ENCODE measurements at places on chromosomes 2 and 18.

GRCh38 chr18:5937795-5938194 is 42.5 kb upstream of the TMEM200C start:
- DNase-seq = no peak

- DNase-seq = no peak
These were observed 8.5 kb downstream of the PRELID3A start for GRCh38 chr18:12416098-12416729.

DNA sequence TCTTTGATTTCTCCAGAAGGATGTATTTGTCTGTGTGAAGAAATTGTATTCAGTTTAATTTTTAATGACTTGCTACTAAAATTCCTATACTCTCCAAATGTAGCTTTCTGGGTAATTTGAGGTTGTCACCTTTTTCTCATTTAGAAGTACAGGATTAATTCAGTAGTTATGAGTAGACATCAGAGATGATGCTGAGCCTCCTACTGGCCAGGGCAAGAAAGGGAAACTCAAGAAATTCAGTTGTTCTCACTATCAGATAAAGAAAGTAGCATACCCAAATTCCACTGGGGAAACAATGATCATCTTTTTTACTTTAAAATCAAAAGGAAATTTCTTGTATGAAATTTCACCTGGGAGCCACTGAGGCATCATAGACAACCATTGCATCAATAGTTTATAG is 199.4 kb downstream of the SATB2 start:
- DNase-seq = no peak

- no peak for DNase-seq
These were observed 71.8 kb downstream of the CMPK2 start for GRCh38 chr2:6793913-6794312.

DNA sequence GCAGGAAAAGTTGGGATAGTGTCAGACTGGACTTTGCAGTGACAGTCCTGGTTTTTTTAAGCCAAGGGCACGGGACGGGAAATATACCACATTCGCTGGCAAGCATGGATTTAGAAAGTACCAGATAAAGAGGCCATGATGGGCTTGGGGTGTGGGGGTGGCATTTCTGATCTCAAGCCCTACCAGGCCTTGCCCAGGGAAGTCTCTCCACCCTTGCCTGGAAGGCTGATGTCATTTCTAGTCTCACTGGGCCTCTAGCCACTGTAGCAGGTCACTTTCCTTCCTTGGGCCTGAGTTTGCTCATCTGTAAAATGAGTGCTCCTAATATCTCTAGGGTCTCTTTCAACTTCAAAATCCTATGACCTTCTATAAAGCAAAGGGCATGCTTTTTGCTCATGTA is 1.8 kb downstream of the ZBTB7C start:
- no peak for DNase-seq

DNA sequence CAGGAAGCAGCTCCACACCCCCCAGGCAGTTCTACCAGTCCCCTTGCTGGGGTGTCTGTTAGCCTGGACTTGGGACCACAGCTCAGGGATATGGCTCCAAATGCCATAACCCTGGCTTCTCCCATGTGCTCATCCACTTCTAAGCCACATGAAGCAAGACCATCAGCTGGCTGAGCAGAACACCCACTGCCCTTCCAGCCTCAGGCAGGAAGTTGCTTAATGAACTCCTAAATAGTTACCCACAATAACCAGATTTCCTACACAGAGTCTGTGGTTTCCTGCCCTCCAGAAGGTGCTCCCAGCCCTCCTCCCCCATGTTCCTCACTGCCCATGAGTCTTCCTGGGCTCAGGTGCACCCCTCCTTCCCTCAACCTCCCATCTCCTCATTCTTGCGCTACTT is 98.3 kb upstream of the EPC2 start:
- DNase-seq = no peak

DNA sequence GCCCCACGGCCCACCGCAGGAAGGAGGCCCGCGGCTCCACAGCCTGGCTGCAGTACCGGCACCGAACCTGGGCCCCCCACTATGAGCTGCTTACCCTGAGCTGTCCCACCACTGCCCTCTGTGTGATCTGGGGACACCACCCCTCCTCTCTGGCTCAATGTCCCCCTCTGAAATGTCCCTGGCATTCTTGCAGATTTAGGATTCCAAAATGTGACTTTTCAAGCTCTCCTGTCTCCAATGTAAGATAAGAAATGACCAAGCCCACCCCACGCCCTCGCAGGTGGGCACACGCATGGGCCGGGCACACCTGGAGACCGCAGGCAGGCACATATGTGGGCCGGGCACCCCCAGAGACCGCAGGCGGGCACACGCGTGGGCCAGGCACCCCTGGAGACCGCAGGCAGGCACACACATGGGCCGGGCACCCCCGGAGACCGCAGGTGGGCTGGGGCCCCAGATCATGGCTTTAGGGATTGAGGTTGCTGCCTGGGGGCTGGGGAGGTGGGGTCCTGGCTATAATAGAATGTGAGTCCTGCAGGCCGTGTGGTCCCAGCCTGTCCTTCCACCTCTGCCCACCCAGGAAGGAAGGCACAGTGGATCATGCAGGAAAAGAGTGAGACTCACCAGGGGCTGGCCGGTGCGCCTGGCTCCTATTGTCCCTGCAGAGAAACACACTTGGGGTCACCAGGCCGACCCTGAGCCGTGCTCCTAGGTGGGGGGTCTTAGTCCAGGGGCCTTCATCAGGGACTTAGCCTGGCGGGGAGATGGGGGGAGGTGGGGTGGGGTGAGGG is 7.2 kb downstream of the PDCD1 start:
- DNase-seq = no peak

DNA sequence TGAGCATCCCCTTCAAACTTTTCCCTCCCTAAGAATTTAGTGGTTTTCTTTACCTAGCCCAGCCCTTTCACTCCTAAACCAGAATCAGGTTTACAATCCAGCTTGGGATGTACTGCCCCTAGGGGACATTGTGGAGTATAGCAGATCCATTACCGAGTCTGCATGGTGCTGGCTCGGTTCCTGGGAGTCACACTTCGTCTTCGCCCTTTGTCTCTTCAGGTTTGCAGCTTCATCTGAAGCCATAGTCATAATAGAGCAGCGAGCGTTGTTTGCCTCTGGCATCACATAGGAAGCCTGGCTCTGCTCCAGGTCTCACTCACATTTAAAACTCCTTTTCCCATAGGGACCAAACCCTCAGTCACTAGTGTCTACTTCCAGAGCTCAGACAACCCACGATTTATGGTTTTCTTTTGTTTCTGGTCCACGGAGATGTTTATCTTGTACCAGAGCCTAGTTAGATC is 16.8 kb upstream of the LYPD6 start:
- DNase-seq = peak; percentile 40

- DNase-seq = no peak
These were observed 76.4 kb downstream of the METTL4 start for GRCh38 chr18:2494921-2495320.

DNA sequence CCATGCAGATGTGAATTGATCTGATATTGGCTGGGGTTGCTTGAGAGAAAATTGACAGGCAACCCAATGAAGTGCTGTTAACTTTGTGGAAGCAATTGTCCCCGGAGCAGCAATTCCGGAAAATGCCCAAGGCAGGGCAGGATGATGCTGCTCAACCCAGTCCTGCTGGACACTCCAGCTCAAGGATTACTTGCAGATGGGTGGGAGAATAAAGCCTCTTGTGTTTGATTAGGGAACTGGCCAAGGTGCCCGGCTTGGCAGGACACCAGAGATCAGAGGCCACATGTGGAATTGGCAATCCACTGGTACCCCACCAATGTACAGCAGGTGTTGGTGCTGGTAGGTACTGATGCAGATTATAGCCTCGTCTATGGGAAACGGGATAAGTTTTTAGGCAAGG is 12.3 kb upstream of the C2orf42 start:
- DNase-seq = no peak

- DNase-seq = no peak
These were observed 599.9 kb upstream of the POU3F3 start for GRCh38 chr2:104254017-104254416.

DNA sequence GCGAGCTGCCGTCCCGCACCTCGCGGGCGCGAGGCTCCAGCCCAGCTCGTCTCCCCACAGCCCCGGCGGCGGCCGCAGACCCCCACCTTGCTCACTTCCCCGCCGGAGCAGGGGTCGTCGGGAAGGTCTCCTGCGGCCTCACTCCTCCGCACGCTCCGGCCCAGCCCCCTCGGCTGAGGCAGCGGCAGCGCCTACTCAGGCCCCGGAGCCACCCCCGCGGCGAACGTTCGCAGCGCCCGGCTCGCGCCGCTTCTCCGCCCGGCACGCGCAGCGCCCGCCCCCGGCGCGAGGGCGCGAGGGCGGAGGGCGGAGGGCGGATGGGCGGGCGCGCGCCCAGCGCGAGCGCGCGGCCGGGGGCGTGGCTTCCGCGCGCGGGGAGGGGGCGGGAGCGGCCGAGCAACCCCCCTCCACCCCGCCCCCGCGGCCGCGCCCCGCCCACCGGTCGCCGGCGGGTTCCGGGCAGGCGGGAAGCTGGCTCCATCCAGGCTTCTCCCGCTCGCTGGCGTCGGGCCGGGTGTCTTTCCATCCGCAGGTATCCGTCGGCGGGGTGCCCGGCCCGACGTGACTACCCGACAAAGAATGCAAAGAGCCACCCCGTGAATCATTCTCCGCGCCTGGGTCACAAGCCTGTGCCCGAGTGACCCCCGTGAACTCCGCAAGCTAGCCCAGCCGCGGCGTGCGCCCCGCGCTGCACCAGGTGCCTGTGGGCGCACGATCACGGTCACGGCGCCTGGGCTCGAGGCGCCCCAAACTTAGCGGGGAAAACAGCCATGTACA is at the start of gene DTNB:
DTNB (minus strand) TSS at position 278 of the 777 bp plus-strand sequence. CDS start 20,917 bp downstream, outside the sequence.
- peak; percentile 51 for DNase-seq

GRCh38 chr2:33500177-33500576 is 23.7 kb downstream of the RASGRP3 start:
- no peak for DNase-seq

DNA sequence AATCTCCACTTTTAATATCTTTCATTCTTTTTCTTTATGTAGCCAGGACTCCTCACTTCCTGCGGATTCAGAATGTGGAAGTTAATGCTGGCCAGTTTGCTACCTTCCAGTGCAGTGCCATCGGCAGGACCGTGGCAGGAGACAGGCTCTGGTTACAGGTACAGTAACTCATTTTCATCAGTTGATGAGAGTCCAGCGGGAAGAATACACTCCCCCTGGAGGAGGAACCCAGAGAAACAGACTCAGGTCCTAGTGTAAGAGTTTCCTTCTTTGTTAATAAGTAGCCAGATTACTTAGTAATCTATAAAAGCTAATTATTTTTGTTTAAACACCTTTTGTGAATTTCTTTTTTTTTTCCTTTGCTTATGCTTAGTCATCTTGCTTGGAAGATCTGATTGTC is 359.4 kb downstream of the PTPRM start:
- no peak for DNase-seq

DNA sequence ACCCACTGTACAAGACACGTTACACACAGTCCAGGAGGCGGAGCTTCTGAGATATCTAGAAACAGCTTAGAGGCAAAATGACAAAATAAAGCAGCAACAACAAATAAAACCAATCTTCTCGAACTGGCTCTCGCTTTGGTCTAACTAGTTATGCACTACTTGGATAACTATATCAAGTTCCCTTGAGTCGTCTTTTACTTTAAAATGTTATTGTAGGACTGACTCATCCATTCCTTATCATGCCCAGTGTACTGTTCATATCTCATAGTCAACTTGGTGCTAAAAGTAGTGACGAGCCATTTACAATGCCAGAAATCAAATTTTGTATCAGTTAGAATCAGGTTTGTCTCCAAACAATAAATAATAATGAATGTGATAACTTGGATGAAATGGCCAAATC is 102.5 kb upstream of the SLC35G4 start:
- no peak for DNase-seq

DNA sequence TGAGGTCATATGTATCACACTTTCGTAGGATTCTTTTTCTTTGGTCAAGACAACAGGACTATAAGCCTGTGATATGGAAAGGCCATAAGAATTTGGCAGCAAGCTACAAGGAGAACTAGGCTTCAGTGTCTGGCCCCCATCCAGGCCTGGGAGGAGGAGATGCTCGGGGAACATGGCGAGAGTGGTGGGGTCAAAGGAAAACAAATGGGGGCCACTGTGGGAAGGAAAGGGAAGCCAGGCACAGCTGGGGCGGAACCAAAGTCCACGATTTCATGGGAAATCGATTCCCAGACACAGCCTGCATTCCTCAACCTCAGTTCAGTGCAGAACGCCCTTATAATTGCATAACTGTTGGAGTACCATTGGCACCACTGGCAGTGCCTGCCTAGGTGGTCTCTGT is 58.2 kb downstream of the MBP start:
- no peak for DNase-seq

DNA sequence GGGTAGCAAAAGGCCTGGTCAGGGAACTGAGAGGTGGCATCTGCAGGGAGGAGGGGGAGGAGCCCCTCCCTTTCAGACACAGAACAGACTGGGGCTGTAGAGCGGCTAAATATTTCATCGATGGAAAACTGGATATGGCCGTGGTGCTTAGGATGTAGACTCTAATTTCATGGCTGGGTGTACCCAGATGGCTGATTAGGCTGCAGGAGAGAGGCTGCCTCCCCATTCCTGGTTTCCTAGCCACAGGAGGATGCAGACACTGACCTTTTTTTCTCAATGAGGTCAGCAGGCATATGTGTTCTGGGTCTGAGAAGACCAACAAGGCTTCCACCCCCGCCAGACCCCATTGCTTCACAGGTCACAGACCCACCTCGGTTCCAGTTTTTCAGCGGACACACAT is 79.3 kb upstream of the STPG4 start:
- no peak for DNase-seq

DNA sequence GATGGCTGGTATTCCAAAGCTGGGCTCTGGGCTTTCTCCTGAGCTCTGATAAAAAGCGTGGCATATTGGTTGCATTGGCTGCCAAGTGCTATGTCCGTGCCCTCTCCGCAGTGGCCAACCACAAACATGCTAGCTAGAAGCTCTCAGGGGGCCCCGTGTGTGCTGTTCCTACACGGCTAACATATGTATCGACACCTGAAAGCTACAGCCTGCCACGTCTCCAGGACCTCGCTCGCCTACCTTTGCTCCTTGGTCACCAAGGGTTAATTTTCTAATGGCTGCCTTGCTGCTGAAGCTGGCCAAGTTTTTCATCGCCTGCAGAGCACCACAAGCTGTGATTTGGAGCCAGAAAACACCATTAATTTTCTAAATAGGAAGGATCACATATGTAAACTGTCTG is 888.4 kb downstream of the BCL11A start:
- no peak for DNase-seq

DNA sequence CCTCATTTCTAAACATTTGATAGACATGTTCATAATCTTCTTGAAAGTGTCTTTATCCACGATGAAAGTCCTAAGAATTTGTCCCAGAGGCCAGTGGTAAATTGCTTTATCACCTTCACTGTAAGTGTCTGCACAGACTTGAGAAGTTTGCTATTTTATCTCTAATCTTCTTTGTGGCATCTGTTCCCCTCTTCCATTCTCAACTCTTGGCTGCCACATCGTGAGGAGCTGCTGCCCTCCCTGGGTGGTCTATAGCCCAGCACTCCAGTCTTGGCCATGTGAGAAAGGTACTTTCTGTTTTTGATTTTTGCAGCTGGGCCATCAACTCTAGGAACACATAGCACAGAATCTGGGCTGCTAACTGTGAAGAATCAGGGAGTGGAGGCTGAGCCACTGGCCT is 45.5 kb downstream of the SLC14A2 start:
- no peak for DNase-seq

DNA sequence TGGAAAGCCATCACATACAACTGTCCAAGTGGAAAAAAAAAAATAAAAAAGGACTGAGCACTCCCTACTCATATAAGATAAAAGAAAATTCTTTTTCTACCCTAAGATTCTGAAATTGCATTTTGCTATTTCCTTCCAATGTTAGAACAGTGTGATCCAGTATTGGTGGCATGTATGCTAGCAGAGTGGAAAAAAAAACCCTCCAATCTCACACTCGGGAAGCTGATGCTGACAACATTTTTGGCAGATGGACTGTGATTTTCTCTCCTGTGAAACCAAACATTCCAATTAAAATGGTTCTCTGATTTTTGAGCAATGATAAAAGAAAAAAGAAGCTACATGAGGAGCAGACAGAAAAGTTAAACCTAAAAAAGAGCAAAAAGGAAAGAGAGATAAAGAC is 419.8 kb downstream of the DPP10 start:
- DNase-seq = no peak
